Fibroblast of skin of scalp (primary cell): ENCODE measurements at places on chromosomes 13 and 19.

- DNase-seq, result peak; percentile 1
Measured at GRCh38 chr13:91045351-91046034, 302.0 kb upstream of the MIR17HG start.

- DNase-seq, result peak; percentile 23
Measured at GRCh38 chr13:113001241-113002140, 32.5 kb downstream of the MCF2L start.

DNA sequence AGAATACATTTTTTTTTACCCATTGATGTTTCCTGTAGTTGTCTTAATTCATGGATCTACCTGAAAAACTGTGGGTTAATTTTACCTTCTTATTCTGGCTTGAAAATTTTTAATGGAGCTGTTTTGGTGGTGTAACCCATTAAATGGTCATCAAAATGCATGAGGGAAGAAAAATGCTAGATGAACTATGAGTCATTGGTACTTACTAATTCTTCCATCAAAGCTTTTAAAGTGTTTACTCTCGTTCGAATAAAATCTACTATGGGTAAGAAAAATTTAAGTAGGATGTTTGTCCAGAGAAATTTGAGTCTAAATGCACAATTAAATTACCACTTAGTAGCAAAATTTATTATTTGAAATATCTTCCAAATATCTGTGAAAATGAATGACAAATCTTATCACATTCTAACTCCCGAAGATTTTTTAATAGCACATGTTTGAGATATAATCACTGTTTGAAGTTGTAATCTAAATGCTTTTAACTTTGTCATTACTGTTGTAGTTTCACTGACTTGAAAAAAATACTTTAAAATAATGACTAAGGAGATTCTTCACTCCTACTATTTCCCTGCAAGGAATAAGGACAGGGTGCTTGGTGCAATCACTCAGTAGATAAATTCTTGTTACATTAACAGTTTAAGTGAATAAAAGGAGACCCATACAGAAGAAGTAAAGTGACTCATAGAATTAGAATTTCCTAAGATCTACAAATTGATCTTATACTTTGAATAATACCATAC, 437.7 kb downstream of the IRS2 start:
- DNase-seq, result peak; percentile 78

DNA sequence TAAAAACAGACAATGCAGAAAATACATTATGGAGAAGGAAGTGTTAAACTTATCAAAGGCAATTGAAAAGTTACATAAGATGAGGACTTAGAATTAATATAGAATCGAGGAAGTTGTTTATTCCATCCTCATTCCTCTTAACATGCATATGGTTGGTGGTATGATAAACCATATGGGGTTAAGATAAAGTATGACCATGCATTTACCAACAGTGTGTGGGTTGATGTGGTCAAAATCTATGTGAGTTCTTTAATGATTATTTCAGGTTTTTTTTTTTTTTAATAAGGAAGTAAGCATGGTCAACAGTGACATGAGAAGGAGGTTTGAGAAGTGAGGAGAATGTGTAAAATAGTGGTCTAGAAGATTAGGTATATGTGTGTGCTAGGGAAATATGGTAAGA, 94.5 kb downstream of the TDRD3 start:
- no peak for DNase-seq

GRCh38 chr19:8451885-8452284, 7.1 kb downstream of the HNRNPM start:
- peak; percentile 41 for DNase-seq

DNA sequence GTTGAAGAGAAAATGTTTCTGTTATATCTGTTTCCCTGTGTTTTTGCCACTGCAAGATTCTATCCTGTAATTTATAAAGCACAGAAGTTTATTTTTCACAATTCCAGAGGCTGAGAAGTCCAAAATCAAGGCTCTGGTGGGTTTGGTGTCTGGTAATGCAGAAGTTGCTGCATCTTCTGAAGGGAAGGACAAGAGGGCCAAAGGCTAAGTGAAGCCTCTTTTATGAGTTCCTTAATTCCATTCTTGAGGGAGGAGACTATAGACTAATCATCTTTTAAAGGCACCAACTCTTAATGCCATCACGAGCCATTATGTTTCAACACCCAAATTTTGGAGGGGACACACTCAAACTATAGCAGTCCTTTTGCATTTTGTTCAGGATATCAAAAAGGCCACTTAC, 34.1 kb upstream of the WDFY2 start:
- no peak for DNase-seq

DNA sequence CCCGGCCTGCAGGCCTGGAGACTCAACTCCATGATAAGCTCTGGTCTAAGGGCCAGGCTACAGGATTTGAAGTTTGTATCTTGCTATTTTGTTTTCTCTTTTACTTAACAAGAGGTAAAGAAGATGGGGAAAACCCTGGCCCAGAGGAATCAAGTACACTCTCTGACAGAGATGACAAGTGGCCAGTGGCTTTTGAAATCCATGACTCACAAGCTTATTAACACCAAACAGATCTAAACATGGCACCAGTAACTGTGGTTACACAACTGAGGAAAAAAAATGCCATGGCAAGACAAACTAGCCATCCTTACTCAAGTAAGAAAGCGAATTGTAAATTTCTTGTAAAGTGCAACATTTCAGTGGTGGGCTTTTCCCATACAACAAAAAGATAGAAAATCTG, 72.6 kb upstream of the SERTM1 start:
- no peak for DNase-seq

DNA sequence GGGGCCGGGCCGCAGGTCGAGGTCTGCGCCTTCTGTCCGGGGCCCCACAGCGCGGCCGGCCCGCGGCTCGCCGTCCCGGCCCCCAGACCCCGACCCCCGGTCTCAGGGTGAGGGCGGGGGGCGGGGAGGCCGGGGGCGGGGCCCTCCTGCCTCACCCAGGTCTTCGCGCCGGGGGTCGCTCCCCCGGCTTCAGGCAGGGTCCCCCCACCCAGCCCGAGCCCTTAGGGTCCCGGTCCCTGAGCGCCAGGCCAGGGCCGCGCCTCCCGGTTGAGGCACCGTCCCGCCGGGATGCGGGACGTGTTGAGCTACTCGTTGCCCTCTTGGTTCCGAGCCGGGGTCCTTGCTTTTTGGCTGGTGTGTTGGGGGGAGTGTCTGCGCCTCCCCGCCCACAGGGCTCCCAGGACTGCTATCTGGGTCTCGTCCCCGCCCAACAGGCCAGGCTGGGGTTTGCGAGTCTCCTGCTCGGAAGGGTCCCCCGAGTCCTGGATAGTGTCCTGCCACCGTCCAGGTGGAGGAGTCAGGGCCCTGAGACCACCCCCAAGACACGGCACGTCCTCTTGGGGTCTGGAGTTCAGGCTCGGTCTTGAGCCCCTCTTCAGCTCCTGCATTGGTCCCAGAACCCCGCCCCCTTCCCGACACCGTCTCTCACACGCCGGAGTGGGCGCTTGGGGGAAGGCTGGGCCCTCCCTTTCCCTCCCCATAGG, 452 bp downstream of the PIAS4 start:
- DNase-seq, result no peak

DNA sequence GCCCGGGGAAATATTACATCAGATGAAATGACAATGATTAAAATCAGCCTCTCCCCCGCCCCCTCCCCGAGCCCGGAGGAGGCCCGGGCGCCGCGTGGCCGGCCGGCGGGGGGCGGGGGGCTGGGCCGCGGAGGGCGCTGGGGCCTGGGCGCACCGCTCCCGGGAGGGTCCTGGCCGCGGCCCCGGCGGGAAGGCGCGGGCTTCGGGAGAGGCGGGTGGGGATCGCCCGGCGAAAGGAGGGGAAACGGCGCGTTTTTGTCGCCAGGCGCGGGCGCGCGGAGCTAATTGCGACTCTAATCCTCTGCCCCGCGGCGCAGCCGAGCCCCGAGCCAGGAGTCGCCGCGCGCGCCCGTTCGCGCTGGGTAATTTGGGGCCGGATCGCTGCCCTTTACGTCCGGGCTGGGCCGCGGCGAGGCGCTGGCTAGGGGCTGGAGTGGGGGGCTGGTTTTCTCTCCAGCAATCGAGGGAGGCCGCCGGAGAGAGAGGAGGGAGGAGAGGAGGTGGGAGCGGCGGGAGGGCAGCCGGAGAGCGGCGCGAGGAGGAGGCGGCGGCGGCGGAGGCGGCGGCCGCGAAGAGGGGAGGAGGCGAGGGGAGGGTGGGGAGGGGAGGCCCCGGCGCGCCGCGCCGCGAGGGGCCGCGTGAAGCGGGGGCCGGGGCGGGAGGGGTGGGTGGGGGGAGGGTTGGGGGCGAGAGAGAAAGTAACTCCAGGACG, at the start of gene KCTD15:
Gene KCTD15 (plus strand): TSS at position 707 of the 712 bp plus-strand sequence. CDS start 3,585 bp downstream, outside the sequence.
- peak; percentile 70 for DNase-seq

GRCh38 chr13:76796851-76797250, 89.4 kb downstream of the KCTD12 start:
- DNase-seq, result no peak

DNA sequence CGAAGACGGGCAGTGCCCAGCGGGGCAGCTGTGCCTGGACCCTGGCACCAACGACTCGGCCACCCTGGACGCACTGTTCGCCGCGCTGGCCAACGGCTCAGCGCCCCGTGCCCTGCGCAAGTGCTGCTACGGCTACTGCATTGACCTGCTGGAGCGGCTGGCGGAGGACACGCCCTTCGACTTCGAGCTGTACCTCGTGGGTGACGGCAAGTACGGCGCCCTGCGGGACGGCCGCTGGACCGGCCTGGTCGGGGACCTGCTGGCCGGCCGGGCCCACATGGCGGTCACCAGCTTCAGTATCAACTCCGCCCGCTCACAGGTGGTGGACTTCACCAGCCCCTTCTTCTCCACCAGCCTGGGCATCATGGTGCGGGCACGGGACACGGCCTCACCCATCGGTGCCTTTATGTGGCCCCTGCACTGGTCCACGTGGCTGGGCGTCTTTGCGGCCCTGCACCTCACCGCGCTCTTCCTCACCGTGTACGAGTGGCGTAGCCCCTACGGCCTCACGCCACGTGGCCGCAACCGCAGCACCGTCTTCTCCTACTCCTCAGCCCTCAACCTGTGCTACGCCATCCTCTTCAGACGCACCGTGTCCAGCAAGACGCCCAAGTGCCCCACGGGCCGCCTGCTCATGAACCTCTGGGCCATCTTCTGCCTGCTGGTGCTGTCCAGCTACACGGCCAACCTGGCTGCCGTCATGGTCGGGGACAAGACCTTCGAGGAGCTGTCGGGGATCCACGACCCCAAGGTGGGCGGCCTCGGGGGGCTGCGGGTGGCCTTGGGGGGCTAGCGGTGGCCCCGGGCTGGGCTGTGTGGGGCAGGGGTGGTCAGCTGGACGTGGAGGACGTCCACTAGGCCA, 4.8 kb downstream of the GRIN3B start:
- DNase-seq, result no peak

DNA sequence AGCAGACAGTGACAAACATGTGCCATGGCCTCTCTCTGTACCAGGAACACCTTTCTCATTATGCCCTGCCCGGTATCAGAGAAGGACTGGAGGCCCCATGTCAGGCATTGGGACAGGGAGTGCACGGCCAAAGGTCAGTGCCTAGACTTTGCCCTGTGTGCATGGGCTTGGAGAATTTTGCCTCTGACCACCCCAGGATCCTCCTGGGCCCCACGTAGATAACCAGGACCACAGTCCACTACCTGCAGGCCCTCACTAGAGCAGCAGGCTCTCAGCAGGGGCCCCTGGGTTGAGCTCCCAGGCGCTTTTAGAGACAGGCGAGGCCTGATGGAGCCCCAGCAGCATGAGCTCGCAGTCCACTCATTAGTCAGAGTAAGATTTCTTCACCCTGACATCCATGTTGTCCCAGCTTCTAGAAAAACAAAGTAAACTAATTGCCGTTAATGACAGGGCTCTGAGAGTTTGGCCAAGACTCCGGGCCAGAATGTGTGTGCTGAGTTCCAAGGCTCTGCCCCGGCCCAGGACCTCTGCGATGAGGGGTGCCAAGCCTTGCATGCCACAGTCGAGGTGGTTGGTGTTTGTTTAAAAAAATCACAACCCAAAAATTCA, 42.7 kb downstream of the CAPN12 start:
- no peak for DNase-seq

GRCh38 chr19:36418287-36419001, at the start of gene ZFP82:
Gene ZFP82 (minus strand): TSS chr19:36418644. CDS start chr19:36409789, 8,855 bp downstream.
- DNase-seq, result peak; percentile 88

DNA sequence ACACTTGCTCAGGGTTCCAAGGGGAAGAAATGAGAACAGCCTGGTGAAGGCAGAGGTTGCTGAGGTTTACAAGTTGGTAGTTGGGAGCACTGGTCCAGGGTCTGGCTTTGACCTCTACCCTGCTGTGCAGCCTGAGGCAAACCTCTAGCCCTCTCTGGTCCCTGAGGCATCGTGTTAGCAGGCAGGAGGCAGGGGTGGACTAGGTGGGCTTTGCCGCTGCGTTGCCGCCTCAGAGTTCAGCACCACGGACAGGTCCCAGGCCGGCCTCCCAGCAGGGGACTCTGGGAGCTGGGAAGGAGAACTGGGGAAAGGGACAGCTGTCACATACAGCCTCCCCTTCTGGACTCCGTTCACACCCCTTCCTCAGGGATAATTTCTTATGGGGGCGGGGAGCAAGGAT, 3.1 kb downstream of the NCAN start:
- DNase-seq, result peak; percentile 58

DNA sequence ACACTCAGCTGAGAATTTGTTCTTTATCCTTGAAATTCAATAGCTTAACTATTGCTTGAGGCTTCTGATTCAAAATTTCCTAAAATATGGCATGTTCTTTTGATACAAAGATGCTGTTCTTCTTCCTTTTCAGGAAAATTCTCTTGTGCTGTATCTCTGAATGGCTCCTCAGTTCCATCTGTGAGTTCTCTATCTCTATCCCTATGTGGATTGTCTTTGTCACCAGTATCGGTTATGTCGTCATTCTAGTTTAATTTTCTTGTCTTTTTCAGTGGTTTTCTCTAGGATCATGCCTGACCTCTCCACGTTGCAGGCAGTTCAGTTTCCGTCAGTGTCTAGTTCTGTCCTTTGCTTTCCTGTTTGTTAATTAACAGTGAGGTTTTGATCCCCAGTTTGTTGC, 104.6 kb upstream of the GJB6 start:
- DNase-seq, result no peak

DNA sequence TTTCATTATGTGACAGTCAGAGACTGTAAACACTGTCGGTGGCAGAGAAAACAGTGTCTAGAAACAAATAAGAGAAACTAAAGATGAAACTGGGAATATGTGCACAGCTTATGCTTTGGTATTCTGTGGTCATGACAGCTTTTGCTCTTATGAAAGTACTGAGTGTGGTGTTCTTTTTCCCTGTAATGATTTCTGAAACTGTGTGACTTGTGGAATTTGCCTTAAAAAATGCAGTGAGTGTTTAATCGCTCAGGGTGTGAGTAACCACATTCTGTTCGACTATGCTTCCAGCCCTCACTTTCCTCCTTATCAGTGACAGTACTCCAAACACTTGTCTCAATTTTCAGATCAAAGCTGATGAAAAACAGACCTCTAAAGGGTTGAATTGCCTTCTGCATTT, 66.9 kb upstream of the DIAPH3 start:
- peak; percentile 59 for DNase-seq

GRCh38 chr13:67314405-67314804, 84.3 kb upstream of the PCDH9 start:
- no peak for DNase-seq

- DNase-seq, result no peak
Measured at GRCh38 chr19:12199757-12200419, 37.0 kb downstream of the ZNF136 start.

DNA sequence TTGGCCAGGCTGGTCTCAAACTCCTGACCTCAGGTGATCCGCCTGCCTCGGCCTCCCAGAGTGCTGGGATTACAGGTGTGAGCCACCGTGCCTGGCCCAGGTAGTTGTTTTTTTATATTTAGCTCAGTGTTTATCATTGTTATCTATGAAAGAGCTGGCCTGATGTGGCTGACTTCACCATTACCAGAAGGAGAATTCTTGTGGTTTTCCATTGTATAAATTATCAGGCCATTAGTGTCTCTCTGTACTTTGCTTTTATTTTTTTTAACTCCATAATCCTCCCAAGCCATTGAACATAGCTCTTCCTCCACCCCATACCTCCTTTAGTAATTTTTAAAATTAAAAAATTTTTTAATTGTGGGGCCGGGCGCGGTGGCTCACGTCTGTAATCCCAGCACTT, 24.2 kb downstream of the CERS4 start:
- no peak for DNase-seq
